ENCODE measurements at places on chromosomes 12 and 14.

DNA sequence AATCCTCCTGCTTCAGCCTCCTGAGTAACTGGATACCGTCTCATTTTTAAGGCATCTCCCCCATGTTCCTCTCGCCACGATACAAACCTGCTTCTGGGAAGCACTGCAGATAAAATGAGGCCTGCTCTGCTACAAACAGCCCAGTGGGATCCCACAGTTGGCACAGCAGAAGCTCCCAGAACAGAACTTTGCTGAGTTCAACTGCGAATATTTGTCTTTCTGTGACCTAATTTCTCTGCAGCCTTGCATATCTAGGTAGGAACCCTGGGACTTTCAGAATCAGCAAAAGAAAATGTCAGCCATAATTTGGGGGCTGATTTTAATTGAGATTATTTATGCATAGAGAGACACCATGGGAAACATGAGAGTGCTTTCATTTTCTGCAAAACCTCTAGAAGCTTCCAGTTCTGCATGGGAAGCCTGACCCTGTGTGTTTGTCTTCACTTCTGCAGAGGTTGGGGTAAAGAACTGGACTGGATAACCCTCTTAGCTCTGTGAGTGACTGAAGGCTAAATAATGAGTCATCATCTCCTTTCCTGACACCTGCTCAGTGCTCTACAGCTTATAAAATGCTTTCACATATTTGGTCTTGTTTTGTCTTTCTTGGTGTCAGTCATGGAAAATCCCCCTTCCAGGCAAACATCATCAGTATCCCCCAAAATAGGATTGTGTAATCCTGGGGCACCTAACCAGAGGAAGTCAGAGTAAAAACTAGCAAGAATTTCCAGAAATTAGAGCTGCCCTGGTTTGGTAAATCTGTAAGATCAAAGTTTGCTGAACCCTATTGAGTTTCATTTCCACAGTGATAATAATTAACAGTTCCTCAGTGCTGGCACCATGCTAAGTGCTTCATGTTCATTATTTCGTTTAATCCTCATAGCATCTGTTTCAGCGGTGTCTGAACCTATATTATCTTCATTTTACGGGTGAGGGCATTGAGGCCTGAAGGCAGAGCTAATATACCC lies 185.8 kb downstream of the SLC15A4 start:
- no peak for DNase-seq

DNA sequence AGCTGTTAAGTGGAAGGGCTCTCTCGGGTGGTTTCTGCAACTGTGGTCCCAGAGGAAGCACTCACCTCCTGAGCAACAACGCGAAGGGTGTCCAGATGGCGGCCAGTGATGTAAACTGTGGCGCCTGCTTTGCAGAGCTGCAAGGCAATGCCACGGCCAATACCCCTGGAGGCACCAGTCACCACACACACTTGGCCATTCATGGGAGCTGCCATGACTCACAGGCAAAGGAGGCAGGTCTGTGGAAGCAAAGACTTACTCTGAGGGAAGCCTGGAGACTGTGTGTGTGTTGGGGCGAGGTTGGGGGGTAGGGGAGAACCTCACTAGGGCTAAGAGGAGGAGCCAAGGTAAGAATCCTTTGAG lies 707 bp downstream of the DHRS1 start:
- peak; percentile 59 for DNase-seq

GRCh38 chr14:77562681-77563080 lies 53.8 kb downstream of the SPTLC2 start:
- no peak for DNase-seq

- peak; percentile 58 for DNase-seq
Measured at GRCh38 chr12:107607464-107608392, 77.9 kb upstream of the PWP1 start.

DNA sequence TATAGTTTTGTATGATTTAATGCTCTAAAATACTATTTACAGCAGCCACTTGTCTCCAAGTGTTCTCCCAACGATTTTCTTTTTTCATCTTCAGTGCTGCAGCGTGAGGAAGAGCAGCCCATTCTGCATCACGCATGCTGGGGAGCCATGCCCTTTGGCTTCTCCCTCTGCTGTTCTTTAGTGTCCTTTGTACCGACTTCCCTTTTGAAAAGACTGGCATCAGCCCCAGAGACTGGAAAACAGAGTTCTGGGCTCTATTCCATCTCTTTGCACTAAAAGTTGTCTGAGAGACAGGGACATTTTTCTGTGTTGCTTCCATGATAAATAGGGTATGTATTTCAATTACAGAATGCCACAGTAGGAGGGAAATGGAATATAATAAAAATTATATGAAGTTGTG lies 105.1 kb downstream of the RERG start:
- no peak for DNase-seq

GRCh38 chr14:100890061-100890850 lies 13.3 kb downstream of the RTL1 start:
- DNase-seq: no peak

- DNase-seq: no peak
Measured at GRCh38 chr12:128408669-128409068, 141.7 kb downstream of the TMEM132C start.

- peak; percentile 71 for DNase-seq
Measured at GRCh38 chr14:102086972-102087761, at the start of gene HSP90AA1. HSP90AA1 (minus strand) TSS chr14:102087044; CDS start chr14:102086378, 666 bp downstream.

DNA sequence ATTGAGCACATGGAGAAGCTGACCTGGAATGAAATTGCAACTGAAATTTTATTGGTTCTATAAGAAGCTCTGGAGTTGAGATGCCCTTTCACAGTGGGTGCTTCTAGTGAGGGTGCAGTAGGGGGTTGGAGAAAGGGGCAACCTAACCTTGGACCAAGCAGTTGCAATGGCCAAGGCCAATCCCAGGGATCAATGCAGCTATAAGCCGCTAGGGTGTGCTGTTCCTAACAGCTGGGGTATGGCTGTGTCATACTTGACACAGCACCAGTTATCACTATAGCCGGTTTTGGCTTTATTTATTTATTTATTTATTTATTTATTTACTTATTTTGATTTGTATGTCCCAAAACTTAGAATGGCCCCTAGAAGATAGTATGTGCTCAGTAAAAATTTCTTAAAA lies 505.9 kb downstream of the FLRT2 start:
- DNase-seq: no peak
